ENCODE measurements at places on chromosomes 1 and 21.

DNA sequence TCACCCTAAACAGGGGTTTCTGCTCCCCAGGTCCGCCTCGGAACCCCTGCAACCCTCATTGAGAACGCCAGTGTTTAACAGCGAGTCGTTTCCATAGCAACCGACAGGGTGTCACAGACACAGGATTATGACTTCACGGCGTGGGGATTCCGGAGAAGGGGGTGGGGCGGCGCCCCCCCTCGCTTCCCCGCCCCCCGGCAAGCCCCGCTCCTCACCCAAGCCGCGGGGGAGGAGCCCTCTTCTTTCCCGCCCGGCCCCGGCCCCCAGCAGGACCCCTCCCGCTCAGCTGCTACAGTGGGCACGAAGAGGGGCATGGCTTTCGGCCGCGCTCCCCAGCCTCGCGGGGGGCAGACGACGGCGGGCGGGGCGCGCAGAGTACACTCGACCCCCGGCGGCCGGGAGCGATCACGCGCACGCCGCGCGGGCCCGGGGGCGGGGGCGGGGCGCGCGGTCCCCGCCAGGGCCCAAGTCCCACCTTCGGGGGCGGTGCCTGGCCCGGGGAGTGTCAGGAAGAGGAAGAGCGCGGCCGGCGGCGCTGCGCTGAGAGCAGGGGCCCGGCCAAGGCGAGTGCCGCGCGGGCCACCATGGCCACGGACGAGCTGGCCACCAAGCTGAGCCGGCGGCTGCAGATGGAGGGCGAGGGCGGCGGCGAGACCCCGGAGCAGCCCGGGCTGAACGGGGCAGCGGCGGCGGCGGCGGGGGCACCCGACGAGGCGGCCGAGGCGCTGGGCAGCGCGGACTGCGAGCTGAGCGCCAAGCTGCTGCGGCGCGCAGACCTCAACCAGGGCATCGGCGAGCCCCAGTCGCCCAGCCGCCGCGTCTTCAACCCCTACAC lies at the start of gene EFHD2:
Gene EFHD2, plus strand, starts transcription at position 501 of the 835 bp plus-strand sequence. Its CDS starts 84 bp downstream, at position 585.
- peak; percentile 72 for DNase-seq

- no peak for DNase-seq
Observed at GRCh38 chr1:61130338-61131000, 48.1 kb downstream of the NFIA start.

GRCh38 chr1:19811206-19811851 lies 3.8 kb downstream of the RNF186 start:
- DNase-seq = peak; percentile 15

DNA sequence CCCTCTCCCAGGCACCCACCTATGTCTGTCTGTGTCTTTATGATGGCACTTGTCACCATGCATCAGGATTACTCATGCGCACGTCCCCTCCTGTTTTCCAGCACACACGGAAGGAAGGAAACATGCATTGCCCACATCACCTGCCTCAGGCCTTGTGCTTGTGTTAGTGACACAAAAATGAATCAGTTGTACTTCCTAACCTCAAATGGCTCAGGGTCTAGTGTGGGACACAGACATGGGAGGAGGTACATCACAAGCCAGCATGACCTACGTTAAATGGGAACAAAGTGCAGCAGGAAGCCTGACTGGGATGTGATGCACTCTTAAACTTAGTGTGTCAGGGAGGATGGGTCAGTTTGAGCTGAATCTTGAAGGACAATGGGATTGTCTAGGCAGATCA lies 126.7 kb downstream of the TRABD2B start:
- DNase-seq = no peak

GRCh38 chr1:24952413-24952841 lies 22.4 kb upstream of the RUNX3 start:
- DNase-seq = no peak

- no peak for DNase-seq
Observed at GRCh38 chr1:60841116-60842046, 241.0 kb upstream of the NFIA start.

- DNase-seq = no peak
Observed at GRCh38 chr1:153515504-153516394, 20.0 kb downstream of the S100A6 start.

DNA sequence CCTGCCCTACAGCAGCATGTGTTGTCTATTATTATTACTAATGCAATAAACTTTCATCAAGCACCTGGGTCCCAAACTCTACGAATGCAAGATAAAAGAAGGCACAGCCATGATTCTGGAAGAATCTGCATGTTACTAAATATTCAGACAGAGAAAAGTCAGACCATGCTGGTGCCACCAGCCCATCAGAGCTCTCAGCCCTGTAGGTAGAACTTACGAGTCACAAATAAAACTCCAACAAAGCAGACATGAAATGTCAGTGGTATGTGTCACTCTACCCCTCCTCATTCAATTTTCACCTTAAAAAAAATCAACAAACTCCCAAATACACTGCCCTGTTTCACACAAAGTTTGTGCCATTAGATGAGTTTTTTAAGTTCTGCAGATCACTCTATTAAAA lies 62.4 kb upstream of the TIAM1 start:
- no peak for DNase-seq

- peak; percentile 41 for DNase-seq
Observed at GRCh38 chr1:198156111-198156744, 570 bp upstream of the NEK7 start.

GRCh38 chr1:211182746-211183145 lies 48.8 kb upstream of the KCNH1 start:
- DNase-seq = no peak

DNA sequence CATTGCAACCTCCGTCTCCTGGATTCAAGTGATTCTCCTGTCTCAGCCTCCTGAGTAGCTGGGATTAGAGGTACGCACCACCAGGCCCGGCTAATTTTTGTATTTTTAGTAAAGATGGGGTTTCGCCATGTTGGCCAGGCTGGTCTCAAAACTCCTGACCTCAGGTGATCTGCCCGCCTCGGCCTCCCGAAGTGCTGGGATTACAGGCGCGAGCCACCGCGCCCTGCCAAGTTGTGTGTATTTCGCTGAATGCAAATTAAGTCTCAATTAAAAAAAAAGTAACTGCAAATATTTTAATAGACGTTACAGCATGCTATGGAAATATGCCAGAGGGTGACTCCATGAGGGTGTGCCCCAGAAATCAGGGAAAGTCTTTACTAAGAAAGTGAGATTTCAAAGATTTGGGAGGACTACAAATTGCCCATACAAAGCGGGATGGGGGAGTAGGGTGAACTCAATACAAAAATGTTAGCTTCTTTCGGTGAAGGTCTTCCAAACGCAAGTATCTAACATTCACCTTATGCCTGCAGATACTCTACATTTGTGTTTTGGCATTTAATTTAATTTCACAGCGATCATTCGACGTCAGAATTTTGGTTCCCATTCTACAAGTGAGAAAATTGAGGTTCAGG lies 85.6 kb downstream of the NKAIN1 start:
- DNase-seq = no peak

DNA sequence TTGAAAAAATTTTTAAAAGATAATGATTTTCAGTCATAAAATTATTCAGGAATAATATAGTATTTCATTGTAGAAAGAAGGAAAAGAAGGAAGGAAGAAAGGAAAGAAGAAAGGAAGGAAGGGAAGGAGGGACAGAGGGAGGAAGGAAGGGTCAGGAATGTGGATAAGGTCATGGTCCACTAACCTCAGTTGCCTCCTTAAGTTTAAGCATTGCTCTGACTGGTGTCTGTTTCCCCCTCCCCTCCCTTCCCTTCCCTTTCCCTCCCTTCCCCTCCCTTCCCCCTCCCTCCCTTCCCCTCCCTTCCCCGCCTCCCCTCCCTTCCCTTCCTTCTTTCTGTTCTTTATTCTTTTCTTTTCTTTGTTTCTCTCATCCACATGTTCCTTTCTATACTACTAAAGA lies 95.7 kb downstream of the PLPPR5 start:
- DNase-seq = no peak

- DNase-seq = peak; percentile 30
Observed at GRCh38 chr1:7942214-7942921, 1.7 kb upstream of the TNFRSF9 start.

DNA sequence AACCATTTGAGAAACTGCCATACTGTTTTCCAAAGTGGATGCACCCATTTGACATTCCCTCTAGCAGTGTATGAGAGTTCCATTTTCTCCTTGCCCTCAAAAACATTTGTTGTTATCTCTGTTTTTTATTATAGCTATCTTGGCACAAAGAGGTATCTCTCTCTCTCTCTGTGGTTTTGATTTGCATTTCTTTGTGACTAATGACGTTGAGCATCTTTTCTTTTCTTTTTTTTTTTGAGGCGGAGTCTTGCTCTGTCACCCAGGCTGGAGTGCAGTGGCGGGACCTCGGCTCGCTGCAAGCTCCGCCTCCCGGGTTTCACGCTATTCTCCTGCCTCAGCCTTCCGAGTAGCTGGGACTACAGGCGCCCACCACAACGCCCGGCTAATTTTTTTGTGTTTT lies 17.4 kb upstream of the ZMYM6 start:
- DNase-seq = no peak

GRCh38 chr1:68103884-68104554 lies 53.6 kb upstream of the DIRAS3 start:
- DNase-seq = no peak

DNA sequence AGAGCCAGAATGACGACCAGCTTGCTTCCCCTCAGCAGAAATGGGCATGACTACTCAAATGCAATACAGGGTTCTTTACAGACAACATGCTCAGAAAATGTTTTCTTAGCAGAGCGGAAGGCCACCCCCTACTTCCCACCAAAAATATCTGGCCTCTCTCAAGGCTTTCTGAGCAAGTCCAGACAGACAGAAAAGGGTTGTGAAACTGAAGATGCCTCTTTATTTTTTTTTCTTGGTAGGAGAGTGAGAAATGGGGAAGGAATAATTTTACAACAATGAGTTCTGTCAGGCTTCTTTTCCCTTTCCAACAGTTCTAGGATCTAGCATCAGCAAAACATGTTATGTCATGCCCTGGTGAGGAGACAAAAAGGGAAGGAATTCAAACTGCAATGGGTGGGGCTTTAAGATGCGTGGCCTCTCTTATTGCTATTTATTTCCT lies 172.0 kb upstream of the CAMK1G start:
- DNase-seq = no peak

DNA sequence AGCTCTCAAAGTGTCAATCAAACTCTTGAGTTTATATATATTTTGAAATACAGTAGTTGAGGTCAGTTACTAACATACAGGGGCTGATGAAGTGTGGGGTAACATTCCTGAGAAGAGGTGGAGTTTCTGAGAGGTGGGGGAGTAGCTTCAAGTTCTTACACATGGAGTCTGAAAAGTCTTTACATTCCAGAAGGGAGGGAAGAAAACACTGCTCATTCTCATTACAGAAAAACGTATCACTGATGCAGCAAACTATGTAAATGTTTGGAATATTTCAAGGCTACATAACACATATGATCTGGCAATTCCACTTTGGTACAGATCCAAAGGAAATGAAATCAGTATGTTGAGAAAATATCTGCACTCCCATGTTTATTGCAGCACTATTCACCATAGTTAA lies 1065.8 kb upstream of the B3GALT2 start:
- DNase-seq = no peak

GRCh38 chr1:162696286-162696862 lies 64.1 kb downstream of the DDR2 start:
- no peak for DNase-seq

DNA sequence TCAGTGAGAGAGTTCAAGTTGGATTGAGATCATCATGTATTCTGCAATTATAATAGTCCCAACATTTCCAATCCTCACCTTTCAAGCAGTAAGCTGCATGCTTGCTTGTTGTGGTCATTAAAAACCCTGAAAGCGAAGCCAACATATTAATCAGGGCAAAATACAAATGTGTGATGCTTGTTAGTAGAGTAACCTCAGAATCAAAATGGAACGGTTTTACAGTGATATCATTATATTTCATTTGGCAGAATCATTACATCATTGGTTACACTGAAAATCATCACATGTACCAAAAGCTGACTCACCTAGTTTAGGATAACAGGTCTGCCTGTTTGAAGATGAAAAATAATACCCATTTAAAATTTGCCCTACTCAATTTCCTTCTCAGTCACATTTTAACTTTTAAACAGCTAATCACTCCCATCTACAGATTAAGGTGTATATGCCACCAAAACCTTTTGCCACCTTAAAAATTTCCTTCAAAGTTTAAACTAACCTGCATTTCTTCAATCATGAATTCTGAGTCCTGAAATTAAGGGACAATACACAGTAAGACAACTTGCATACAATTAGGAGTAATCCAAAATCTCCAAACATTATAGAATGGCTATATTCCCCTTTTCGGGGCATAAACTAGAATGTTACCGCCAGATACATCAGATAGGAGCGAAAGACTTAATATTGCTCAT lies 3.5 kb downstream of the GAS5 start:
- DNase-seq = no peak

- no peak for DNase-seq
Observed at GRCh38 chr21:46361935-46362334, 38.0 kb downstream of the PCNT start.

DNA sequence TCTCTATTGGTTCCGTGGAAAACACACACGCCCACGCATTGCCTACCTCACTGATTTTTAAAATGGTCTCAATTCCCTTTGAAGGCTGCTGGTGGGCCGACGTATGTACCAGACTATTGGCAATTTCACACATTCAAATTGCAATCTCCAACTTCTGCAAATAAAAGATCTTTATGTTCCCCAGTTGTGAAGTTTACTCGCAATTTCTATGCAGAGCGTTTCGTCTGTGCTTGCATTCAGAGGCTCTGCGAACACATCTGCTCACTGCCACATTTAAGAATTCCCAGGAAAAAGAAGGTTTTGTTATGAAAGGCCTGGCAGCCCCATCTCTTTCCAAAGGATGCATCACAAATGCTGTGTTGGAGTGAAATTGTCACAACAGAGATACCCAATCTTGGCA lies 288.0 kb upstream of the KAZN start:
- no peak for DNase-seq

- DNase-seq = no peak
Observed at GRCh38 chr1:188241629-188242028, 1412.9 kb downstream of the PLA2G4A start.

GRCh38 chr21:37700641-37701202 lies 215.5 kb downstream of the KCNJ6 start:
- DNase-seq = no peak

- DNase-seq = no peak
Observed at GRCh38 chr1:194060481-194060880, 874.1 kb upstream of the B3GALT2 start.

GRCh38 chr21:45029298-45029947 lies 45.0 kb upstream of the ADARB1 start:
- no peak for DNase-seq

Measured in stimulated activated CD8-positive, alpha-beta memory T cell treated with anti-CD3 and anti-CD28 coated beads, Interleukin-2, amount 100 ng/mL, for 48 hours (primary cell).